ENCODE measurements at places on chromosomes 6 and 20. TPM values are rescaled to one million over a fixed set of nuclear protein-coding genes. Genes with fewer than 3 reads are reported as not detected.

PDYN gene
- not detected for total RNA-seq

GMNN gene
- total RNA-seq: 66.5 TPM

HLA-B gene
- total RNA-seq: 40.9 TPM

ANKRD66 gene
- not detected for total RNA-seq

DTNBP1 gene
- total RNA-seq: 19.9 TPM

MRPL18 gene
- total RNA-seq: 81.0 TPM

PAK5 gene
- total RNA-seq: not detected

SIRPG gene
- total RNA-seq: not detected

RCAN2 gene
- not detected for total RNA-seq

FOXC1 gene
- total RNA-seq: 6.8 TPM

DNA sequence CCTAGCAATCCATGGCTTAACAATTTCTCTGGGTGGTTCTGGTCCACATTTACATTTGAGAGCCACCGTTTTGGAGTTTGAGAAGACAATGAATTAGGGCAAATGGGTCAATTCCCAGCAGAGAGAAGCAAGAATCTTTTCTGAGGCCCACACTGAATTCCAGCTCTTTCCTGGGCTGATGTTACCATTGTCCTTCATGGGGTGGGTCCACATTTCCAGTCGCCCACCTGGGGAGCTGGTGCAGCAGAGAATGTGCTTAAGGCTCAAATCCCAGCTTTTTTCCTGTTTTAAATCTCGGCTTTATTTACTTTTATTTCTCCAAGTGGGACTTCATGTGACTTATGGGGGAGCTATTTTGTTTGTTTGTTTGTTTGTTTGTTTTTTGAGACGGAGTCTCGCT, 44.2 kb upstream of the TFAP2C start:
- H3K4me1 ChIP-seq: peaks cover 56% of the 10 kb centered on the region
- H3K36me3 ChIP-seq: no peaks in the 10 kb centered on the region
- no peaks in the 10 kb centered on the region for H3K27me3 ChIP-seq
- no peak overlapping the region for H3K27ac ChIP-seq
- DNase-seq: no peak

- H3K4me3 ChIP-seq: 0 out of 2 replicates have a peak within 1 kb of the TSS, but pooled peaks have one; percentile 3
- H3K27me3 ChIP-seq: no peaks in the 10 kb centered on the region
- no peaks in the 10 kb centered on the region for H3K36me3 ChIP-seq
- DNase-seq: no peak
- no peak within 1 kb of the TSS for H3K27ac ChIP-seq
Observed at GRCh38 chr20:59958123-59958522, at the start of gene CDH26. Gene CDH26 (plus strand): TSS chr20:59958423. CDS start chr20:59958727, 304 bp downstream.

- H3K4me1 ChIP-seq: peaks cover 35% of the 10 kb centered on the region
- DNase-seq: no peak
- no peaks in the 10 kb centered on the region for H3K36me3 ChIP-seq
- no peaks in the 10 kb centered on the region for H3K27me3 ChIP-seq
Observed at GRCh38 chr6:2945153-2945452, 26.3 kb downstream of the SERPINB6 start.

- H3K27ac ChIP-seq: no peak overlapping the region
- no peaks in the 10 kb centered on the region for H3K4me1 ChIP-seq
- H3K36me3 ChIP-seq: no peaks in the 10 kb centered on the region
- no peaks in the 10 kb centered on the region for H3K27me3 ChIP-seq
- no peak for DNase-seq
- no peak overlapping the region for H3K4me3 ChIP-seq
Observed at GRCh38 chr6:110575925-110576463, 99.6 kb upstream of the SLC22A16 start.

- H3K36me3 ChIP-seq: no peaks in the 10 kb centered on the region
- H3K27ac ChIP-seq: no peak overlapping the region
- no peaks in the 10 kb centered on the region for H3K27me3 ChIP-seq
- H3K4me3 ChIP-seq: no peak overlapping the region
- no peak for DNase-seq
Observed at GRCh38 chr6:13563009-13563408, 11.4 kb upstream of the SIRT5 start.

DNA sequence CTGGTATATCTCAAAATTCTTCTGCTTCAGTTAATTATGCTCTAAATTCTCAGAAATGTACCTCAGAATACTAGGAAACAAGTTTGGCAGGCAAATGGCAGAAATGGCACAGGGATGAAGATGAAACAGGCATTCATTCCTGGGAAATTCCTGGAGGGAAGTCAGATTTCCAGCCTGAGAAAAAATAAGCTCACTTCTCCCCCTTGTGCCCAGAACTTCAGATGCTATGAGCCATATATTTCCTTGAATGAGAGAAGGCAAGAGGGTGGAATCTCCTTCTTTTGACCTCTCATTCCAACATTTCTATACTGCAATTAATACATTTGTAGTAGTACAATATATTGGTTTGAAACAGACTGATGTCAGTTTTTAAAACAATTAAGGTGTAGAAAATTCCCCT, 22.8 kb downstream of the RGS17 start:
- no peaks in the 10 kb centered on the region for H3K27me3 ChIP-seq
- H3K4me3 ChIP-seq: no peak overlapping the region
- no peak for DNase-seq

GRCh38 chr6:153947808-153948447, 91.1 kb upstream of the OPRM1 start:
- peak; percentile 55 for DNase-seq
- H3K4me3 ChIP-seq: no peak overlapping the region
- no peaks in the 10 kb centered on the region for H3K36me3 ChIP-seq

- no peak overlapping the region for H3K4me3 ChIP-seq
- no peak overlapping the region for H3K27ac ChIP-seq
- no peak for DNase-seq
- H3K27me3 ChIP-seq: no peaks in the 10 kb centered on the region
Observed at GRCh38 chr6:132973514-132973993, 159.2 kb downstream of the RPS12 start.

GRCh38 chr6:144248476-144249301, 36.4 kb upstream of the UTRN start:
- no peak for DNase-seq
- peaks cover 27% of the 10 kb centered on the region for H3K4me1 ChIP-seq
- no peaks in the 10 kb centered on the region for H3K36me3 ChIP-seq

DNA sequence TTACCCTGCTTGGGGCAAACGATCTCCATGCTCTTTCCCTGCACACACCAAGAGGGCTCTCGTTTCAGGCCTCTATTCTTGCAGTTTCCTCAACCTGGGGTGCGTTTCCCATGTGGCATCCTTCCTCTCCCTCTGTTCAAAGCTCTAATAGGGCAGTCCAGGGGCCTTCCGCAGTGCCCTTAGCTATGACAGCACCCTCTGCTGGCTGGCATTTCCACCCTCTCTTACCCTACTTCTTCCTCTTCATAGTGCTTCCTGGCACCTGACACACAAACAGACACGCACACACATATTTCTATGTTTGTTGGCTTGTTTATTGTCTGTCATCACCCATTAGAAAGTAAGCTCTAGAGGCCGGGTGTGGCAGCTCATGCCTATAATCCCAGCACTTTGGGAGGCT, 294.0 kb downstream of the CLIC5 start:
- H3K27ac ChIP-seq: no peak overlapping the region
- H3K4me1 ChIP-seq: no peaks in the 10 kb centered on the region
- DNase-seq: no peak
- H3K27me3 ChIP-seq: no peaks in the 10 kb centered on the region
- H3K36me3 ChIP-seq: no peaks in the 10 kb centered on the region

- no peak for DNase-seq
- no peaks in the 10 kb centered on the region for H3K36me3 ChIP-seq
- H3K4me1 ChIP-seq: no peaks in the 10 kb centered on the region
- no peak overlapping the region for H3K4me3 ChIP-seq
- no peak overlapping the region for H3K27ac ChIP-seq
- H3K27me3 ChIP-seq: no peaks in the 10 kb centered on the region
Observed at GRCh38 chr6:147888374-147888773, 379.9 kb downstream of the SAMD5 start.

- no peak overlapping the region for H3K27ac ChIP-seq
- no peak overlapping the region for H3K4me3 ChIP-seq
- H3K27me3 ChIP-seq: no peaks in the 10 kb centered on the region
- no peaks in the 10 kb centered on the region for H3K4me1 ChIP-seq
- peaks cover 4% of the 10 kb centered on the region for H3K36me3 ChIP-seq
Observed at GRCh38 chr20:45798935-45799642, 7.3 kb downstream of the DNTTIP1 start.

DNA sequence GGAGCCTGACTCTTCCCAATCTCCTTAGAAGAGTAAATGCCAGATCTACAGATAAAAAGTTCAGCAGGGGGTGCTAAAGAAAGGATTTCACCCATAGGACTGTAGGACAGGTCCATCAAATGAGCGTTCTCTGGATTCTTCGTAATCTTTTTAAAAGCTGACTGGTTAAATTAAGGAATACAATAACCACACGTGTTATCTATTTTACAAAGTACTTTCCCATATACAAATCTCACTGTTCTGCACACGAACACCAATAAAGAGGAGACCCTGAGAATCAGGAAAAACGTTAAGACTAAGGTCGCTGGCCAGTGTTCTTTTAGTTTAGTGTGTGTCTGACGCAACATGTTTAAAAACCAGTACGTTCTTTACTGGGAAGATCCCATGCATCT, 542 bp downstream of the TUBE1 start:
- DNase-seq: no peak
- no peak overlapping the region for H3K27ac ChIP-seq
- no peaks in the 10 kb centered on the region for H3K27me3 ChIP-seq
- peak overlapping the region; percentile 77 for H3K4me3 ChIP-seq
- no peaks in the 10 kb centered on the region for H3K36me3 ChIP-seq

GRCh38 chr6:148329596-148330381, 12.8 kb upstream of the SASH1 start:
- H3K4me3 ChIP-seq: no peak overlapping the region
- DNase-seq: no peak
- H3K4me1 ChIP-seq: no peaks in the 10 kb centered on the region
- H3K36me3 ChIP-seq: no peaks in the 10 kb centered on the region

- peaks cover 24% of the 10 kb centered on the region for H3K4me1 ChIP-seq
- no peaks in the 10 kb centered on the region for H3K27me3 ChIP-seq
- no peaks in the 10 kb centered on the region for H3K36me3 ChIP-seq
- H3K4me3 ChIP-seq: no peak overlapping the region
- H3K27ac ChIP-seq: no peak overlapping the region
- no peak for DNase-seq
Observed at GRCh38 chr20:1844325-1845162, 50.7 kb upstream of the SIRPA start.

- peaks cover 3% of the 10 kb centered on the region for H3K36me3 ChIP-seq
- H3K4me3 ChIP-seq: no peak overlapping the region
- no peak overlapping the region for H3K27ac ChIP-seq
- no peaks in the 10 kb centered on the region for H3K27me3 ChIP-seq
- DNase-seq: no peak
Observed at GRCh38 chr6:105375797-105376196, 27.1 kb downstream of the PREP start.

DNA sequence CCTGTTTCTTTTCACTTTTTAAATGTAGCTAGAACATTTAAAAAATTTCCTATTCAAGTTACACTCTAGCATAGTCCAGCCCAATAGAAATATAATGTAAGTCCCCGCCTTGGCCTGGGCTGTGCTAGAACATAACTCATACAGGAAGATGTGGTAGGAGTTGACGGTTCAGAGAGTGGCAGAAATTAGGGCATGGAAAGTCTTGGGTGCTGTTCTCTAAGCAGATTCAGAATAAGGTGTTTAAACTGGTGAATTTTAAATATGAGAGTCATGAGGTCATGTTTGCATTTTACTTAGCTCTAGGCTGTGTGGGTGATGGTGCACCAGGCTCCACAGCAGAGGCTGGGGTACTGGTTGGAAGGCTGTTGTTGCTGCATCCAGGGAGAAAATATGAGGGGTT, 256.5 kb downstream of the FARS2 start:
- no peak for DNase-seq
- H3K36me3 ChIP-seq: no peaks in the 10 kb centered on the region
- no peak overlapping the region for H3K27ac ChIP-seq

- no peaks in the 10 kb centered on the region for H3K36me3 ChIP-seq
- H3K4me3 ChIP-seq: no peak overlapping the region
- H3K27me3 ChIP-seq: no peaks in the 10 kb centered on the region
- no peak overlapping the region for H3K27ac ChIP-seq
- DNase-seq: no peak
Observed at GRCh38 chr6:137951064-137951597, 84.1 kb downstream of the TNFAIP3 start.

DNA sequence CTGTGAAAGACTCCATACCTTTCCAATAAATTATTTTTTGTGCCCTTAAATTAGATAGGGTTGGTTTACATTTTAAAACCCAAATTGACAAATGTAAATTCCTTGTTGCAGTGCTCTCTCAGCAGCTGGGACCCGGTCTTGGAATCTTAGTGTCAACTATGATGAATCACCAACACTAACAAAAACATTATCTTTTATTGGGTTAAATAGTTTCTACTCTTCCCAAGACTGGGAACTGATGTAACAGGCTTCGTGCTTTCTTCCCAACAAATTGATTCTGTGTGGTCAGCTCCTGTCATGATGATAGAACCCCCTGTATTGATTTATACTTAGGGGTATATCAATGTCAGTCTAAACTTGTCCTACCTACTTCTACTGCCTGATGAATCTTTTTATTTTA, 23.2 kb upstream of the AHI1 start:
- H3K4me1 ChIP-seq: peaks cover 13% of the 10 kb centered on the region
- H3K36me3 ChIP-seq: no peaks in the 10 kb centered on the region
- no peak overlapping the region for H3K27ac ChIP-seq
- no peak for DNase-seq
- H3K4me3 ChIP-seq: no peak overlapping the region
- H3K27me3 ChIP-seq: no peaks in the 10 kb centered on the region

DNA sequence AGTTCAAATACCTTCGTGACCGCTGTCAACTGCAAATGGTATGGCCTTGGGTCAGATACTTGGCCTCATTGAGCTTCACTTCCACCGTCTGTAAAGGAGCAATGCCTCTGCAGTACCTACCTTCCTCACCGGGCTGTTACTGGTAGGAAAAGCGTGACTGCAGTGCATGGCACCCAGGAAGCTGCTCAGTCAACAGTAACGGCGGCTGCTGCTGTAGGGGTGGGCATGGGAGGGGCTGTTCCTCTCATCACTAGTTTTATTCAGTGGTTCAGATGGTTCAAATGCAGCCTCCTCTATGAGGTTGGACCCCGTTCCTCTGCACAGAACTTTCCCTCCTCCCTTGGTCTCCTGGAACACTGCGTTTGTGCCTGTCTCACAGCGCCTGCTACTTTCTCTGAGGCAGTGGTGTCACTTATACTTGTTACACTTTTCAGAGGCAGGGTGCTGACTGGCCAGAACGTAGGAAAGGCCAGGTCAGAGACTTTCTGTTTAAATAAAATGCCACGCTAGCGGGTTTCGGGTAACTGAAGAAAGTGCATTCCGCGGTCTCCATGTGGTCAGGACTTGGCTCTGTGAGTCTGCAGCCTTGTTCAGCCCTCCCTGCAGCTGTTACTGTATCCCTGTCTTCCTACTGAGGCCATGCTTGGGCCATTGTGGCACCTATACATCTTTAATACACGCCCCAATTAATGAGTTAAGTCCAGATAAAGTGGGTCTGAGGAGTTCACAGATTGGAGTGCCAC, 279.6 kb downstream of the NRN1 start:
- H3K4me1 ChIP-seq: no peaks in the 10 kb centered on the region
- no peaks in the 10 kb centered on the region for H3K27me3 ChIP-seq
- no peak overlapping the region for H3K4me3 ChIP-seq
- DNase-seq: no peak

Measured in Caco-2 (cell line).